SK-N-MC (cell line): ENCODE measurements at places on chromosomes 1 and 21.

DNA sequence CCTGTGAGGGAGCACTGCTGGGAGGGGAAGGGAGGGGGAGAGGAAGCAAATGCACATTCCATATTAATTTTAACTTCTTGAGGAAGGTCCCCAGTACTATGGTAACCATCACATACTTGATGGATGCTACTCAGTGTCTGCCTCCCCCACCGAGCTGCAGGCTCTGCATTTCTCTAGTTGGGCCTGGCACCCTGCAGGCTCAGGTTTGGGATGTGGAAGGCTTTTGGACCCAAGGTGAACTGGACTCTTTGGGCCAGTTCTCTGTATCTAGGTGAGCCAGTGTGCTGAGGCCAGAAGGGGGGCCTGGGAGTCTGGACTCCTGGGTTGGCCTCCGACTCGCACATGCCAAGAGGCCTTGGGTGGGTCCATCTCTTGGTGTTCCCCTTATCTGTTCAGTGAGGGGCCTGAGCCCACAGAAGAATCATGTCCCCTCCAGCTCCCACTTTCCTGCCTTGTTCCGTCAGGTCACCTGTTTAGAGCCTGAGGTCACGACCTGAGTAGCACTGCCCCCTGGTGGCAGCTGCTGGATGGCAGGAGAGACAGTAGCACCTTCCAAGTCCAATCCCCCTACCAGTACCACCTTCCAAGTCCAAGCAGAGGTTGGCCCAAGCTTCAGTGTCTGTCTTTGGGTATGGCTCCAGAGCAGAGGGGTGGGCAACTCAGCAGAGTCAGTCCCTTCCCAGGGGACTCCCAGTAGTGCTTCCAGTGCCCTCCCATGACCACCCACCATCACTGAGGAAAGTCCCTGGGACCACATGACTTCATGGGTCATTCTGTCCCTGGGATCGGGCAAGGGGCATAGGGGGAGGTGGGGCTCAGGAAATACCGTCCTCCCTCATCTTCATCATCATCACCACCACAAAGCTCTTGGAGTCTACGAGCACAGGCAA, 241.8 kb downstream of the TRABD2B start:
- DNase-seq: no peak

GRCh38 chr1:46547481-46548383, 3.7 kb downstream of the KNCN start:
- peak; percentile 40 for DNase-seq

DNA sequence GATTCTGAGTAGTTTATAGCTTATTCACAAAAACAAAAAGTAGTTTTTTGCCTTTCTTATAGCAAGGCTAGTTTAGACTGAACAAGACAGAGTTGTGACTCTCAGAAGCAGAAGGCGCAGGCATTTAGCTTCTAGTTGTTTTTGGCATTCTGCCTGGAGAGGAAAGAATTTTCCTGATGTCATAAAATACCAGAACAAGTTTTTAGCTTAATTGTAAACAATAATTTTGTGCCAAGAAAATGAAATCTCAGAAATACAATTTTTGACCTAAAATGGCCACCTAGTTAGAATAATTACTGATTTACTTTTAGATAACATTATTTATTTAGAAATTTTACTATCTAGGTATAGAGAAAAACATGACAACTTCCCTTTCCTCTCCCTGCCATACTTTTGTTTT, 1.0 kb downstream of the DNAJB4 start:
- DNase-seq: peak; percentile 58

- no peak for DNase-seq
Measured at GRCh38 chr1:15559189-15559810, 25.6 kb downstream of the AGMAT start.

- DNase-seq: no peak
Measured at GRCh38 chr21:43802713-43803313, 13.4 kb downstream of the RRP1 start.

DNA sequence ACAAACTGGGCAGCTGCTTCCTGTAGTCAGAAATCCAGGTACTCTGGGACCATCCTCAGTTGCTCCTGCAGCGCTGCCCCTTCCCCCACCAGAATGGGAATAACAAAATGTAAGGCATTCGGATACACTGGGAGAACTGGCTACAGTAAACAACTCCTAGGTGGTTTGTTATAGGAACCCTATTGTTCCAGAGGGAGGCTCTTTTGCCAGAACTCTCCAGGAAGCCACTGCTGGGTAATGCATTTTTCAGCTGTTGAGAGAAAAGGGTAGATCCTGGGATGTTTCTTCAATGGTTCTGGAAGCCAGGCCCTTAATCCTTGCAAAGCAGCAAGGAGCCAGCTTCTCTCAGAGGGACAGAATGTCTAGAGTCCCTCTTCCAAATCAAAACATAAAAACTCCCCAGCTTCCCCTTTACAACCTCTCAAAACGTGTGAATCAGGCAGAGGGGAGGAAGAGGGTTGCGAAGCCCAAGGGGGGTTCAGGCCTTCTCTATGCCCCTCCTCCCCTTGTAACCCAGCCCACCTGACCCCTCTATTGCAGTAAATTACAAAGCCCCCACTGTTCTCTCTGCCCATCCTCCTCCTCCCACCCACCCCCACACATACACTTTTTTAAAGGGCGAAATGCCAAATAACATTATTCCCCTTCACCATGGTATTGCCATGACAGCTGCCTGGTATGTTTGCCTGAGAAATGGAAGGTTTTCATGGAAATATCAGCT, 29.1 kb downstream of the PLPP3 start:
- DNase-seq: no peak
